ENCODE measurements at places on chromosomes 5 and 9. TPM values are rescaled to one million over a fixed set of nuclear protein-coding genes. Genes with fewer than 3 reads are reported as not detected.

- DNase-seq: no peak
Observed at GRCh38 chr9:5835808-5836207, 2.9 kb upstream of the ERMP1 start.

DNA sequence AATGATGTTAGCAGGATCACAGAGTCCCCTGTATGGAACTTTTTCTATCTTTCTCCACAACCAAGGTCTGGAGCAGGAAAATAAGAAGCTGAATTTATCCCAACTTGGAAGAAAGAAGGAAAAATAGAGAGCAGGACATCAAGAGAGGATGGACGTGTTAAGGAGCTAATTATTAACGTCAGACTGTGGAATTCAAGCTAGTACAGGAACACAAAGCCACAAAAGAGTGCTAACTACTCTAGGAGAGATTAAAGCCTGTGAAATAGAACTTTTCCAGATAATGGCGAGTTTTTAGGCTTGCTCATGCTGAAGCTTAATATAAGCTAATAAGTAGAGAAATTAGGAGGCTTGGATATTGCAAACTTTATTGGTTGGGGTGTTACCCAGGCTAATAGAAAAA lies 632 bp upstream of the SPINK13 start:
- DNase-seq: no peak

DNA sequence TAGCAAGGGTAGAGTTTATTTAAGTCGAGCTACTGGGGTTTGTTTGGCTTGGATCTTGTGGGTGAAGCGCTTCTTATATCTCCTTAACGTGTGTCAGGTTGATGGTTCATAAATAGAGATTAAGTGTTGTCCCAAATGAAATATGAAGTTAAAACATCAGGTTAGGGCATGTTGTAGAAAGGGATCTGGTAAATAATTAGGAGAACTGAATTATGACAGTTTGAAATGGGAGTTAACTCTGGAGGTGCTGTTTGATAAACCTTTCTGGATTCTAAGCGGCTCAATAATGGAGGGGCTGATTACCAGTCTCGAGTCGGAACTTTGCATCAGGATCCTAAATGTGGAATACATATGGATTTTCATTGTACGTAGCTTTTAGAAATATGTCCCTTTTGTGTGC lies 717.0 kb upstream of the WWC1 start:
- DNase-seq: no peak

GRCh38 chr5:74894351-74894750 lies 28.2 kb upstream of the FAM169A start:
- no peak for DNase-seq

- no peak for DNase-seq
Observed at GRCh38 chr9:28004900-28005299, 431.6 kb upstream of the C9orf72 start.

DNA sequence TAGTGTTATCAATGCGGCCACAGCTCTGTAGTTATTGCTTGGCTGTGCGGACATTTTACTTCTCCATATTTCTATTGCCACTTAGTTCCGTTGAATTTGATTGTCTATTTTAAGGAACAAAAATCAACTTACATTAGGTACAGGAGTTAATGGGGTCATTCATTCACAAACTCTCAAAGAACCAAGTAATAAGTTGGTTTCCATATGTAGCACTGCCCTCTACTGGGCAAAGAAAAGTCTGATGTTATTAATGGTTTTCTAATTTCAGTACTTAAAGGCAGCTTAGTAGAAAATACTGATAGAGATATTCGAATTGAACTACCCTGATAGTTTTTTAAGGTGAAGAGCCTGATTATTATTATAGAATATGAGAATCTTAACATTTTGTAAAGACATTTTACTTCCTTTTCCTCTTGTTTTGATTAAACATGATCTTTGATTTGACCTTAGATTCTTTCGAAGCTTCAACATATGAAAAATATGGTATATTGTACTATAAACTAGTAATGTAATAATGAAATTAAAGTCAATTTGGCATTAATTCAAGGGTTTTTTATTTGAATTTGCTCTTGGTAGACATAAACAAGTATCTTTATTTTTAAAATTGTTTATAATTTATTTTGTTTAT lies 119.5 kb upstream of the CTNND2 start:
- DNase-seq: no peak

DNA sequence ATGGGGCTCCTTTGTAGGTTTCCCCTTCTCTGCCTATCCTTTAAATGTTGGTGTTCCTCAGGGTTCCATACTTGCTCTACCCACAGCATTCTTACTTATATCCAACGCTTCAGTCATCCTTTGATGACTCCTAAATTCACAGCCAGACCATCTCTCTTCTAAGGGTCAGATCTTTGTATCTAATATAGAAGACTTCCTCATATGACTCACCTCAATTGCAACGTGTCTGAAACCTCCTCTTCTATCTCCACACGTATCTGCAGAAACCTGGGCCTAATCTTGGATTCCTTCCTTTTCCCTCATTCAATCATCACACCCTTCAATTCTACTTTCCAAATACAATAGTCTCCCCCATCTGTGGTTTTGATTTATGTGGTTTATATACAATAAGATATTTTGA lies 68.3 kb downstream of the HMGCR start:
- no peak for DNase-seq

DNA sequence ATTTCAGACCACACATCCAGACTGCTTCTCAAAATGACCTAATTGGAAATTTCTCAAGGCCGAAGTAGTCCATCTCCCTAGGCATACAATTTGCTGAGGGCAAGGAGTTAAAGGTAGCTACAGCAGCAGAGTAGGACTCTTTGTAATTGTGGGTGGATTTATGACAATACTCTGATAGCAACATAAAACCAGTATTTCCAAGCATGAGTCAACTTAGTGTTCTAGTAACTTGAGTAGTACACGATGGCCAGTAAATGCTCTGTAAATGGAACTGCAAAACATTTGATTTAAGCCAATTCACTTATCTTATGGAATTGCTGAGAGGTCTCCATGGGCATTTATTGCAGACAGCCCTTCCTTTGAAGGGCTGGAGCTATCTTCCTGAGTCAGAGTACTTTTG lies 352.2 kb downstream of the PLK2 start:
- no peak for DNase-seq

- DNase-seq: no peak
Observed at GRCh38 chr5:166430491-166431319, 1860.7 kb upstream of the WWC1 start.

GRCh38 chr5:134446938-134447337 lies 35.3 kb upstream of the CDKN2AIPNL start:
- no peak for DNase-seq

DNA sequence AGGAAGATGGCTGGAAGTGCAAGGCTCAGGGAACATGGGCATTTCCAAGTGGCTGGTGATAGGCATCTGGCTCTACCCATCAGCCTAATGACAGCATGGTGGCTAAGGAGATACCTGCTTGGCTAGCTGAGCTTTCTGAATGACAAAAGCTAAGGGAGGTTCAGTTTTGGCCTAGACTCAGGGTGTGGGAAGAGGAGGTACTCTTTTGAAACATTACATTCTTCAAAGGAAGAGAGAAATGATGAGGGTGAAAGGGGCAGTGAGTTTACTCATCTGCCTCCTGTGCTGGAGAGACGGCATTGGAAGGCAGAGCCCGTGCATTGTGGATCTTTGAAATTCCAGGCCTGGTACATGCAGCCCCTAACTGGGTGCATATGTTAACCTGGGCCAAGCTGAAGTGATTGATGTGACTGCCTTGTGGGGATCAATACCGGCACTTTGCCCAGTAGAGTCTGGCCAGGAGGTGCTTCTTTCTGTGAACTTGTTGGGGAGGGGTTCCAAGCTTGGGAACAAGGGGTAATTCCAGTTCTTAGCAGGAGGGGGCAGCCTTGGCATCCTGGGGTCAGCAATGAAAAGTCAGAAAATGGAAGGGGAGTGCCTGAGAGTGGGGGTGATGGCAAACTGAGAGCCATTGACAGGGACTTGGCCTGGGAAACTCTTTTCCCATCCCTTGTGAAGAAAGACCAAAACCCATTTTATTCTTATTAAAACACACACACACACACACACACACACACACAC lies 108.6 kb downstream of the ACER2 start:
- no peak for DNase-seq

The LEAP2 gene
- total RNA-seq: 1.7 TPM

The ADGRD2 gene
- not detected for total RNA-seq

The ELAVL2 gene
- total RNA-seq: 0.19 TPM

The PPP3R2 gene
- total RNA-seq: not detected

The S1PR3 gene
- 3.7 TPM for total RNA-seq

The GLRA1 gene
- total RNA-seq: not detected

The TRPM6 gene
- 0.14 TPM for total RNA-seq

The FAM151B gene
- 2.5 TPM for total RNA-seq

The TLX3 gene
- total RNA-seq: not detected

The ACTBL2 gene
- total RNA-seq: not detected

The TTC1 gene
- total RNA-seq: 11.9 TPM

Data from pancreas (tissue), 10 donors.